ENCODE measurements at places on chromosomes 7 and 10.

- DNase-seq = no peak
These were observed 9.6 kb downstream of the TMEM184A start for GRCh38 chr7:1546274-1546908.

DNA sequence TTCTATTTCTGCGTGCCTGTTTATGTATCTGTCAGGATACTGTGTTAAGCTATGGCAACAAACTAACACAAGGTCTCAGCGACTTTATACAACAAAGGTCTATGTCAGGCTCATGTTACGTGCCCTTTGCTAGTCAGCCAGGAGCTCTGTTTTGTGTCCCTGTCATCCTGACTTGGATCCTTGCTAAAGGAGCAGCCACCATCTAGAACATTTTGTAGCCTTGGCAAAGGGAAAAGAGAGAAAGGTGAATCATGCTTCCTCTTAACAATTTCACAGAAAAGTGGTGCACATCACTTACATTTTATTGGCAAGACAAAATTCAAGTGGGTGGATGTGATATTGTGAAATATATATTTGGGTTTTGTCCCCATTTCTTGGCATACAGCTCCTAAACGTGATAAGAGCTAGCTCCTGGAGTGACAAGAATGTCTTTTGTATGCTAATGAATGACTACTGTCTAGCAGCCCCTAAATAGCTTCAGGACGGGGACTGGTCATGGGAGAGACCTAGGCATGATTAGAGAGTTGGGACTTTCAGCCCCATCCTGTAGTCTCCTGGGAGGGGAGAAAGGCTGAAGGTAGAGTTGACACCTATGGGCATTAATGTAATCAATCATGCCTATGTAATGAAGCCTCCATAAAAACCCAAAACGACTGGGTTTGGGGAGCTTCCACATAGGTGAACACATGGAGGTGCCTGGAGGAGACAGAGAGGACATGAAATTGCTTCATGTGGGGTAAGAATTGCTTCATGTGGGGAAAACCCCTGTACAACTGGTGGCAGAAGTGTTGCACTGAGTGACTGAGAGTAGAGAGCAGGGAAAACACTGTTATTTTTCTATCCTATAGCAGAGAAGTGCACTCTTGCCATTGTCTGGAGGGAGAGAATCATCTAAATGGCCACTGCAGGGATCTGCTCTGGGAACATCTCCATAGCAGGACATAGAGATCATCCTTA lies 33.0 kb downstream of the MRPL32 start:
- DNase-seq = no peak

- DNase-seq = no peak
These were observed 37.9 kb upstream of the RASGEF1A start for GRCh38 chr10:43304687-43305333.

- DNase-seq = no peak
These were observed 43.0 kb upstream of the RPA3 start for GRCh38 chr7:7761340-7761973.

GRCh38 chr7:147803606-147804005 lies 787.0 kb upstream of the C7orf33 start:
- no peak for DNase-seq

DNA sequence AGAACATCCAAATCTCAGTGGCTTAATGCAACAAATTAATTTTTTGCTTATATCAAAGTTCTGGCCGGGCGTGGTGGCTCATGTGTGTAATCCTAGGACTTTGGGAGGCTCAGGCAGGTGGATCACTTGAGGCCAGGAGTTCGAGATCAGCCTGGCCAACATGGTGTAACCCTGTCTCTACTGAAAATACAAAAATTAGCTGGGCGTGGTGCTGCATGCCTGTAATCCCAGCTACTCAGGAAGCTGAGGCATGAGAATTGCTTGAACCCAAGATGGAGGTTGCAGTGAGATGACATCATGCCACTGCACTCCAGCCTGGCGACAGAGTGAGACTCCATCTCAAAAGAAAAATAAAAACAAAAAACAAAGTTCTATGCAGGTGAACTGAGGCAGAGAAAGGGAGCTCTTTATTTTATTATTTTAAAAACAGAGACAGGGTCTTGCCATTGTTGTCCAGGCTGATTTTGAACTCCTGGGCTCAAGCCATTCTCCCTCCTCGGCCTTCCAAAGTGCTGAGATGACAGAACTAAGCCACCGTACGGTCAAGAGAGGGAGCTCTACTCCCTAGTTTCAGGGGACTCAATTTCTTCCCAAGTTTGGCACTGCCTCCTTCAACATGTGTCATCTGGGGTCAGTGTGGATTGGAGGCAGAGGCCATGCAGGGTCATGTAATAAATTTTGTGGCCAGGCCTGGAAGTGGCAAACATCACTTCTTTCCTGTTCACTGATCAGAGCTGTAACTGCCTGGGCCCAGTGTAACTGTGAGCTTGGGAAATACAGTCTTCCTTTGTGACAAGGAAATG lies 2.4 kb downstream of the ADCK2 start:
- DNase-seq = no peak

DNA sequence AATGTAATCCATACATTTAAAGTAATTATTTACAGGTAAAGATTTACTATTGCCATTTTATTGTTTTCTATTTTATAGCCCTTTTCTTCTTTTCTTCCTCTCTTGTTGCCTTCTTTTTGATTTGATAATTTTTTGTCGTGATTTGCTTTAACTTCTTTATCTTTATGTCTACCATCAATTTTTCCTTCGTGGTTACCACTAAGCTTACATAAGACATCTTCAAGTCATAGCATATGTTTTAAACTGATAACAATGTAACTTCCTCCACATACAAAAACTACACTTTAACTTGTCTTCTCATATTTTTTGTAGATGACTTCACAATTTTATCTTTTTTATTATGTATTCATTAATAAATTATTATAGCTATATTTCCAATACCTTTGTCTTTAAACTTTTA lies 316.6 kb downstream of the PLXDC2 start:
- DNase-seq = no peak

Data from NCI-H510A (cell line).